ENCODE measurements at places on chromosomes 1 and 21. TPM values are rescaled to one million over a fixed set of nuclear protein-coding genes. Genes with fewer than 3 reads are reported as not detected.

Gene LORICRIN
- not detected for total RNA-seq

Gene COL11A1
- total RNA-seq = 13.4 TPM

Gene PDE4B
- total RNA-seq = 4.1 TPM

Gene RGS13
- total RNA-seq = not detected

Gene ANGPTL7
- not detected for total RNA-seq

Gene KCNE2
- total RNA-seq = not detected

Gene S100A7A
- total RNA-seq = not detected

Gene ERICH3
- total RNA-seq = not detected
